IPS-NIHi11 (cell line): ENCODE measurements at places on chromosomes 3 and 15.

DNA sequence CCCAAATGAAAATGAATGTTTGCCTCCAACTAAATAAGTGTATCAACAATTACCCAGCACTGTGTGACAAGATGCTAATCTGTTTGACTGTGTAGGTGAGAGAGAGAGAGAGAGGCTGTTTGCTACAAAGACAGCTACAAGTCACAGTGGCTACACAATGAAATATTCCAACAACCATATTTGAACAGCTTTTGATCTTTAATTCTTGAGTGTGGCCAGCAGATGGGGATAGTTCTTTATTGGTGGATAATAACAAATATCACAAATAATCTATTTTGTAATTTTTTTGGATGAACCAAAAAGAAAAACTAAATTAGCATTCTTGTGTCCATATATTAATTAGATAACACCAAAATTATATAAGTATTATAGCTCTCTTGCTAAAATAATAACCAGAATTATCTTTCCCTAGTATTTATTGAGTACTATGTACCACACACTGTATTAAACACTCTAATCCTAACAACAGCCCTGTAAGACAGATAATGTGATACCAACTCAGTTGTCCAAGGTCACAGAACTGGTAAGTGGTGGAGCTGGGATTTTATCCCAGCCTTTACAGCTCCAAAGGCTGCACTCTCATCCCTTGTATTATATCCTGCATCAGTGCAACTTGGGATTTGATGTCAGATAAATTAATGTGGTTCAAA is 61.9 kb upstream of the C3orf80 start:
- no peak for DNase-seq

- no peak for DNase-seq
Measured at GRCh38 chr3:13544951-13545651, 3.8 kb upstream of the FBLN2 start.

GRCh38 chr3:106326941-106327695 is 458.3 kb upstream of the CBLB start:
- DNase-seq, result no peak

- DNase-seq, result no peak
Measured at GRCh38 chr3:83076041-83076440, 1314.6 kb upstream of the GBE1 start.

GRCh38 chr3:127717357-127718244 is 44.8 kb downstream of the ABTB1 start:
- DNase-seq, result no peak

- DNase-seq, result no peak
Measured at GRCh38 chr3:114551770-114552526, 258.1 kb downstream of the TIGIT start.

DNA sequence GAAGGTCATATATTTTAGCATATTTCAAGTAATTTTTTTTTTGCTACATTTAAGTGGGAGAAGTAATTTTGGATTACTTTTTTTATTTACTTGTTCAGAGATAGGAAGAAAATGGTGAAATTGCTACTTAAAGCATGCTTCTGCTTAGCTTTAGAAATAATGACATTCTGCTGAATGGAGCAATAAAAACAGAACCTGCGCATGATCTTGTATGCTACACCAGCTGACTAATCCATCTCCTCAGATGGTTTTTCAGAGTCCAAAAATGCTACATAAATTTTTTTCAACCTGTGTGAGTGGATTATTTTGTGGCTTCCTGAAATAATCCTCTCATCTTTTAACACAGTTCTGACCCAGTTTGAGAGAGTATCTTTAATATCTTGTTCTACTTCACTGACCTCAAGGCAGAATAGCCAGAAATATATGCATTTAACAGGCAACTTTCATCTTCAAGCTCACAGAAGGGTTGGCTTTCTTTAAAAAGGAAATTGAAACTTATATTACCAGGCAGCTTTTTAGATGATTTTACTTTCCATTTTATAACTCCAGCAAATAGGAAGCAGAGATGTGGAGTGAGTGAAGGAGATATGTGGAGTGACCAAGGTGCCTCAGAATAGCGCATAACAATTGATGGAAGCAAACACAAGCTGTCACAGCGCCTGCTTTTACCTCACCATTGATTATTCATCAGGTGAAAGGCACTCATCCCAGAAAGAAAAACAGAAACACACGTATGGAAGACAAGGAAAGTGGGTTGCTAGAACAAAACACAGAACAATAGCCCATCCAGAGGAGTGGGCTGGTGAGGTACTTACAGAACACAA is 136.6 kb downstream of the TGFBR2 start:
- no peak for DNase-seq

DNA sequence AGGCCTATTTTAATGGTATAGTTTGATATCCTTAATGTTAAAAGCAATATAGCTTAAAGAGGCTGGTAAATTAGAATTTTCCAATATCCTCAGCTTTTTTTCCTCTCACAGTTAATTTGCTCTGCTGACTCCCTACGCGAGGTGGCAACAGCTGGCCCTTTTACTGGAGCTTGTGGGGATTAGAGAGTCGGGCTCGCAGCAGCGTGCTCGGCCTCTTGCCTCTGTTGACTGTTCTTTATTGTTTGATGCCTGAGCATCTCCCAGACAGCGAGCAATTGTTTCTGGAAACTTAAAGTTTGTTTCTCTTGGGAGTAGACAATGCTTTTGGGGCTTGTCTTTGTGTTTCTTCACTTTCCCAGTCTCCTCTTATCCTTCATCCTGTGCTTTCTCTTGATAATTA is 80.8 kb downstream of the OPA1 start:
- peak; percentile 8 for DNase-seq

DNA sequence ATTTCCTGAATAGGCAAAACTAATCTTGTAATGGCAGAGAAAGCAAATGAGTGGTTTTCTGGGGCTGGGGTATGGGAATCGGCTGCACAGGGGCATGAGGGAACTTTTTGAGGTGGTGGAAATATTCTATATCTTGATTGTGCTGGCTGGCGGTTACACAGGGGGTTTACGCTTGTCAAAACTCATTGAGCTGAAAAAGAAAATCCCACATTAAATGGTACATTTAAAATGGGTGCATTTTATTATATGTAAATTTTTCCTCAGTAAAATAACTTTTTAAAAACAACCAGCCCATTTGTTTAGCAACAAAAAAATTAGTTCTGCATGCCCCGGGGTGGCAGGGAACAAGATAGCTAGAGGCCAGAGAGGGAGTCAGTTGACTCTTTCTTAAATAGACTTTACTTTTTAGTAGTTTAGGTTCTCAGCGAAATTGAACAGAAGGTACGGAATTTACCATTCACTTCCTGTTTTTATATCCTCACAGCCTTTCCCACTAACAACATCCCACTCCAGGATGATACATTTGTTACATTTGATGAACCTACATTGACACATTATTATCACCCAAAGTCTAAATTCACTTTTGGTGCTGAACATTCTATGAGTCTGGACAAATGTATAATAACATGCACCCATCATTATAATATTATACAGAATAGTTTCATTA is 41.2 kb upstream of the BCL2A1 start:
- no peak for DNase-seq

DNA sequence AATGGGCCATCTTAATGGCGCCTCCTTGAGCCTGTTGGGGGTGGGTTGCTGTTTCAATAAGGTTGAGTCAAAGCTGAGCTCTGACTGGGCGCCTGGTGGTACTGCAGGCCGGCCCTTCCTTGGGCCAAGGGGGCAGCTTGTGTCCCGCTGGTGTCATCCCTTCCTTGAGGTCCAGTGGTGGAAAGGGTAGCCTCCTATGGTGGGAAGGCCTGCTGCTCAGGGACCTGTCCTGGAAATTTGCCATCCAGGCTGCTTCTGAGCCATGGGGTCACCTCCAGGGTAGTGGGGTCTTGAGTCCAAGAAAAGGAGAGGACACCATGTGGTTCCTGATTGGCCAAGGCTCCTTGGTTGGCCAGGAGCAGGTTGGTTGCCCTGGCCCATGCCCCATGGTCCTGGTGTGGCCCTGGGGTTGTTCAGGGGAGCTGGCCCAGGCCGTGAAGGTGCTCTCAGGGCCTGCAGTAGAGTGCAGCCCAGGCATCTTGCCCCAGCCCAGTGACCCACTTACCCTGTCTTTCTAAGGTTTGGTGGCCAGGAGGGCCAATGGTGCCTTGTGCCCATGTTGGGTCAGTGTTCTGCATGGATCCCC is 188.7 kb downstream of the UBE3A start:
- DNase-seq, result no peak
